ENCODE measurements at places on chromosomes 5 and 9.

- no peak for DNase-seq
Observed at GRCh38 chr9:78424299-78424698, 127.4 kb downstream of the PSAT1 start.

- DNase-seq: no peak
Observed at GRCh38 chr5:34509392-34509791, 146.7 kb upstream of the RAI14 start.

- no peak for DNase-seq
Observed at GRCh38 chr9:26789959-26790358, 102.6 kb downstream of the CAAP1 start.

DNA sequence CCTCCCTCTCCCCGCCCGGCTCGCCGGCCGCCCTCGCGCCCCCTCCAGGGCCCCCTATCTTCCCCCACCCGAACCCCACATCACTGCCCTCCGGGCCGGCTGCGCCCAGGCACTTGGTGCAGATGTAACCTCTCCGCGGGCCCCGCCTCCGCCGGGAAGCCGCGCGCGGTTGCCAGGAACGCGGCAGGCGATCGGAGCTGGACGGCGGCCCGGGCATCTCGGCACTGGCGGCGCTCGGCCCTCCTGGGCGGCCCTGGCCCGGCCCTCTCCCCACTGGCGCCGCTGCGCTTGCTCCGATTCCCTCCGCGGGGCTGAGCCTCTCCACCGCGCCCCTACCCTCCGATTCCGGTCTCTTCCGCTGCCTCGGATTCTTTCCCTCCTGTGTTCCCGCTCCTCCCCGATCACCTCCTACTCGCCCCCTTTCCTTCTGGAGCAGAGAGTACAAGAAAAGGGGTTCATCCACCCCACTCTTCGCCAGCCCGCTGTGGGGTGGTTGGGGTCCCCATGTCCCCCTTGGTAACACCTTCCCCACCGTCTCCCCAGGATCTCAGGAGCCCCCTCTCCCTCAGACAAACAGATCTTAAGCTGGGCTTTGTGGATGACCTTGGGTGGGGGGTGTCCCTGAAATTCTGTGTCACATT, 70.6 kb downstream of the C9orf50 start:
- no peak for DNase-seq

- DNase-seq: no peak
Observed at GRCh38 chr5:156991714-156992113, 28.7 kb upstream of the TIMD4 start.

DNA sequence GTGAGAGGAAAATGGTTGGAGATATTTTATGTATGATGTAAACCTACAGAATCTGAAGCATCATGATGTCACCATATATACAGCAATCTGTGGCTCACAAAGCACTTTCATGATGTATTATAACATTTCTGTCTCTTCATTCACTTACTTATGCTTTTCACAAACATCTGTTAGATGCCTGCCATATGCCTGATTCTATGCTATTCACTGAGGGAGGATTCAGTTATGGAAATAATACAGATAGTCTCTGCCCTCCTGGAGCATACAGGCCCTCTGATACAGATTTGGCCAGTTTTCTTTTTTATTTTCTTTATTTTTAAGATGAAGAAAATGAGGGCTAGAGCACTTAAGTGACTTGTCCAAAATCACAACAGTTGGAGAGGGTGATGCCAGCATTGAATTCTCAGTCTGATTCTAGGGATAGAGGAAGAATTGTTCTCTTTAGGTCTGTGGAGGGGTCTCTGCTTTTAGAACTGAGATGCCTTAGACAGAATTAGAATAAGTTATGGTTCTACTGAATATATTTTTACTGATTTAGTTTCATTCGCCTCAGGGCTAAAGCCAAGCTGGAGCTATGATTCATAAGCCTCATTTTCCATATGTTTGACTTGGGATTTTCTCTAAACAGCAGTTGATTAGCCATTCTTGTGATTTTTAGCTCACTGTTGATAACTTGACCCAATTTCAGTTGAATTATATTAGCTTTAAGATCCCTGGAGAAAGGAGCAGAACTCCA, 636.4 kb downstream of the PRELID2 start:
- no peak for DNase-seq

DNA sequence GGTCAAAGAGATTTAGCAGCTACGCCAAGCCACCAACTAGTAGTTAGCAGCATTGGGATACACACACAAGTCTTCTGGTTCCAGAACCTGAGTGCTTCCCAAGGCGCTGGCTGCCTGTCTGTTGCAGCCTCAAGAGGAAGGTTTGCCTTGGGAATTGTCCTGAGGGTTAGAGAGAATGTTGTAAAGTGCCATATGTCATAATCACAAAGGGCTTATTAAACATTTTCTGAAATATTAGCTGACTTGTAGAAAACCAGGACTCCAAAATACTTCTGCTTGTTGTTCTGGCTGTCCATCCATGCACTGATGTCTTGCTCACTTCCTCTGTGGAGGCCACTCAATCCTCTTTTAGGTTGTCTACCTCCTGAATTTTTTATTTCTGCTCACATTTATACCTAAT, 46.3 kb downstream of the SLC36A1 start:
- DNase-seq: no peak

DNA sequence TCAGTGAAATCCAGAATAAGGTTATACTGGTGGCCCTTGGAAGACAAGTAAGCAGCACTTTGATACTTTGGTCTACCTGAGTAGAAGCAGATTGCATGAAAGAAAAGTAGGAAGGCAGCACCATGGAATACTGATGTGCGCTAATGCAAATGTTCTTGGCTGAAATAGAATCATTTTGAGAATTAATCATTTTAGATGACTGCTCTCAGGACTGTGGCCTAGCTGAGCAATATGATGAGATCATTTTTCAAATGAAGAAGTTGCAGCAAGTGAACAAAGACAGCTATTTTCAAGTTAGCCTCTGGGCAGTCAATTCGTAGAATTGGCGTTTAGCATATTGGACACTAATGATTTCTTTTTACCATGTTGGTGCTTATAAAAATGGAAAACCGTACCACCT, 483.5 kb downstream of the TMEM232 start:
- no peak for DNase-seq

- DNase-seq: no peak
Observed at GRCh38 chr5:167014401-167015056, 1276.9 kb upstream of the WWC1 start.
